Progenitor cell of endocrine pancreas (in vitro differentiated cells): ENCODE measurements at places on chromosomes 3 and 15. TPM values are rescaled to one million over a fixed set of nuclear protein-coding genes. Genes with fewer than 3 reads are reported as not detected.

Gene SLC2A2
- 1.5 TPM in 2 replicates for total RNA-seq

Gene SH2D7
- total RNA-seq, result not detected in 2 replicates

Gene TGM4
- total RNA-seq, result not detected in 2 replicates

Gene CDCP1
- 10.1 and 15.3 TPM in 2 replicates for total RNA-seq

Gene PAK6
- 13.2 and 13.8 TPM in 2 replicates for total RNA-seq

Gene GUCA1C
- total RNA-seq, result not detected in 2 replicates

Gene LINGO1
- 35.1 and 41.3 TPM in 2 replicates for total RNA-seq

Gene GRK7
- 0.14 TPM in 1 of 2 replicates, not detected in the other for total RNA-seq

Gene ARPC4
- total RNA-seq, result 129 and 135 TPM in 2 replicates

Gene NR1I2
- total RNA-seq, result 0.62 and 1.0 TPM in 2 replicates

Gene SENP5
- 41.1 and 41.4 TPM in 2 replicates for total RNA-seq

Gene GOLGA6L25
- total RNA-seq, result not detected in 2 replicates

Gene PTH1R
- 0.26 and 0.40 TPM in 2 replicates for total RNA-seq

Gene TTLL13
- total RNA-seq, result 0.69 TPM in 1 of 2 replicates, not detected in the other

Gene ZCWPW2
- total RNA-seq, result 0.81 TPM in 1 of 2 replicates, not detected in the other

Gene RBP2
- not detected in 2 replicates for total RNA-seq

Gene GOLGA8J
- not detected in 2 replicates for total RNA-seq

Gene AHSG
- 0.19 and 0.27 TPM in 2 replicates for total RNA-seq

Gene MOBP
- not detected in 2 replicates for total RNA-seq

Gene GPR149
- not detected in 2 replicates for total RNA-seq

Gene TIMP4
- total RNA-seq, result not detected in 2 replicates

Gene EFCC1
- 0.60 TPM in 2 replicates for total RNA-seq

Gene SH3GL3
- total RNA-seq, result 1.1 and 1.2 TPM in 2 replicates

Gene GOLGA6D
- total RNA-seq, result 0.13 TPM in 1 of 2 replicates, not detected in the other

Gene NR2F2
- 40.3 and 48.6 TPM in 2 replicates for total RNA-seq

Gene BSN
- total RNA-seq, result 3.0 and 3.8 TPM in 2 replicates

Gene DENND4A
- total RNA-seq, result 17.5 and 17.9 TPM in 2 replicates

Gene BHLHE40
- total RNA-seq, result 1.1 and 1.3 TPM in 2 replicates

Gene CLRN1
- total RNA-seq, result not detected in 2 replicates

Gene RPL29
- 1,205 and 1,236 TPM in 2 replicates for total RNA-seq

Gene SPCS1
- total RNA-seq, result 85.1 and 89.6 TPM in 2 replicates

Gene IMPG2
- total RNA-seq, result 0.82 and 0.98 TPM in 2 replicates

Gene MUSTN1
- not detected in 2 replicates for total RNA-seq

Gene FGD5
- 0.09 and 0.17 TPM in 2 replicates for total RNA-seq

Gene ACVR2B
- total RNA-seq, result 77.6 and 83.9 TPM in 2 replicates

Gene DUOXA1
- 1.3 and 1.4 TPM in 2 replicates for total RNA-seq

Gene GABRR3
- not detected in 2 replicates for total RNA-seq

Gene FEZF2
- not detected in 2 replicates for total RNA-seq

Gene ZNF860
- total RNA-seq, result 2.1 and 2.2 TPM in 2 replicates

Gene HDC
- total RNA-seq, result not detected in 2 replicates

Gene MYZAP
- total RNA-seq, result 11.5 and 11.9 TPM in 2 replicates

Gene CIB2
- total RNA-seq, result 41.6 and 44.9 TPM in 2 replicates

Gene PPP1R14D
- 0.81 and 1.5 TPM in 2 replicates for total RNA-seq

Gene LSM3
- total RNA-seq, result 13.2 and 13.4 TPM in 2 replicates

Gene FAM107A
- 0.09 TPM in 1 of 2 replicates, not detected in the other for total RNA-seq

Gene BUB1B
- 40.1 and 42.6 TPM in 2 replicates for total RNA-seq
